Stimulated activated CD8-positive, alpha-beta memory T cell treated with anti-CD3 and anti-CD28 coated beads, Interleukin-7, amount 100 ng/mL, for 24 hours (primary cell): ENCODE measurements at places on chromosomes 5 and 9.

DNA sequence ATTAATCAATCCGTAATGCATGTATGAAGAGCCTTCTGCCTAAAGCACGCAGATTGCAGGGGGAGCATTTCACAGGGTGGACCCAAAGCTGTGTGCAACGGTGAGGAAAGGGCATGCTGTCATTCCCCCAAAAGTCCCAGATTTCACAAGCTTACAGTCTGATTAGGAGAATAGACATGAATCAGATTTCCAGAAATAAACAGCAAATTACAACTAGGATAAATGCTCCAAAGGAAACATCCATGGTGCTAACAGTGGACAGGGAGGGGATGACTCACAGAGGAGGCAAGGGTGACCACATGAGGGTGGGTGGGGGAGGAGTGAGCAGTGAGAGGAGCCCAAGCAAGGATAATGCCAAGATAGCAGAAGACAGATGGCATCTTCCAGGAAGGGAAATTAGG lies 258.4 kb upstream of the TAS2R1 start:
- DNase-seq: no peak

DNA sequence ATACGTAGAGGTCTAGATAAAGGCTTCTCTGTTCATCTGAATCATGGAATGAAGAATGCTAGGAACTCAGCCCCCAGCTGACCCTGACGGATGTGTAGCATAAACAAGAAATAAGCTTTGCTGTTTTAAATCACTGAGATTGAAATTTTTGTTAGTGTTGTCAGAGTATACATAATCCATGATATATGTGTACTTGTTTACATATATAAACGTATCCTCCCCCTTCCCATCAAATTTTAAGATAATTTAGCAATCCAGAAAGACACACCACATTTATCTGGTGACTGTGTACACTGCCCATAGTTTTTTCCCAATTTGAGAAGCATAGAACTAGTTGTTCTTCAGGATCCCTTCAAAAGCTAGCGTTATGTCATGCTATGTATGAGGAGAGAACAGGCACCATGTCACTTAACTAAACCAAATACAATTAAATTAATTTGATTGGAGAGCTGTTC lies 80.8 kb upstream of the OSMR start:
- no peak for DNase-seq

- no peak for DNase-seq
These were observed 10.5 kb downstream of the ARSK start for GRCh38 chr5:95565280-95565920.

DNA sequence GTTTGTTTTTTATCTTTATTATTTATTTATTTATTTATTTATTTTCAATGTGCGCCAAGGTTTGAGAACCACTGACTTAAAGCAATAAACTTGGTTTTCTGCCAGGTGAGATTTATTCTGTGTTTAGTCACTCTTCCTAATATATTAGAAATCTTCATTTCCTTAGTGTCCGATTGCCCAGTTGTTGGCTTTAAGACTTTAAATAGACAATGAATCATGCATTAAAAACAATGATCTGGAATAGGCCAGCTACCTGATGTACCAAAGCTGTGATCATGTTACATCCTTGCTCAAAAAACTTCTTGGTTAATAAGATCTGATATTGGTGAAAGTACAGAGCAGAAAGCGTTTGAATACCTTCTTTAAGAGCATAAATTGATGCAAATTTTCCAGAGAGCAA lies 52.1 kb upstream of the ERBIN start:
- DNase-seq: no peak

DNA sequence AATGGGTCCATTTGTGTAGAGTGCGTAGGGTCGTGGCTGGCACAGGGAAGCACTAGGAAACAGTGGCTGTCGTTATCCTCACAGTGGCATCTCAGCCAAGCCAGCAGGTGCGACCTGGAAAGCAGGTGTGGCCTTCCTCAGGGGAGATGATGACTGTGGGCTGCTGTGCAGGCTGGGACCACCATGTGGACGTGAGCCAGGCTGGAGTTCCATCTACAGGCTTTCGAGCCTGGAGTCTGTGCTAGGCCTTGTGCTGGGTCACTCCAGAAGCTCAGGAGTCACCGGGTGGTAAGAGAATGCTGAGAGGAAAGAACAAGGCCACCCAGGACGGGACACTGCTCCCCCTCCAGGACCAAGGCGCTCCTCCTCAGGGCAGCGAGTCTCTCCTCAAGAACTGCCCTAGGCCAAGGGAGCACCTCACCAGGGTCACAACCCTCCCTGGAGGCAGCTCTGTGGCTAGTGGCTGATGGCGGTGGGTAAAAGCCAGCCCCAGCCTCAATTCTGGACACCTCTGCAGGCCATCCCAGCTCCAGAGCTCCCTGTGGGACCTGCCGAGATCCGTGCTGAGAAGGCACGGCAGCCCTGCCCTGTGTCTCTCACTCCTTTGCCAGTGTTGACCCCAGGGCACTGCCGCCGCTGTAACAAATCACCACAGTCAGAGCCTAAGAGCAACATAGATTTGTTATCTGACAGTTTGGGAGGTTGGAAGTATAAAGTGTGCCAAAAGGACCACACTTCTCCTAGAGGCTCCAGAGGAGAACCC lies 36.0 kb downstream of the WHRN start:
- no peak for DNase-seq

GRCh38 chr5:67901814-67902496 lies 313.6 kb upstream of the PIK3R1 start:
- no peak for DNase-seq

DNA sequence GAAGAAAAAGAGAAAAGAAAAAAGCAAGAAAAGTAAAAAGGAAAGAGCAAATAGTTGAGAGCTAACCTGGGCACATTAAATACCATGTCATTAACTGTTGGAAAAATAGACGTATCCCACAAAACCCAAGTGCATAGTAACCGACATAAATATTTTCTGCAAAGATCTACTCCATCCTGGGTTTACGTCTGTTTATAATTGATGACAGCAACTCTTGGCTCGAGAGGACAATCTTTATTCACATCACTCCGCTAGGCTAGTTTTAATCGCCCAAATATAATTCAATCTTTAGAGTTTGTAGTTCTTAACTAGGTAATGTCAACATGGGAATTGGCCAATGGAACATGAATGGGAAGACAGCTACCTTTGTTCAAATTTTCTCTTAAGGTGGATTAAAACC lies 321.7 kb upstream of the TNC start:
- DNase-seq: no peak

GRCh38 chr5:158139161-158139560 lies 280.2 kb upstream of the CLINT1 start:
- no peak for DNase-seq

GRCh38 chr5:140113180-140113698 lies 670 bp upstream of the PURA start:
- DNase-seq: no peak

- no peak for DNase-seq
These were observed 64.5 kb downstream of the CEP120 start for GRCh38 chr5:123358751-123359150.

DNA sequence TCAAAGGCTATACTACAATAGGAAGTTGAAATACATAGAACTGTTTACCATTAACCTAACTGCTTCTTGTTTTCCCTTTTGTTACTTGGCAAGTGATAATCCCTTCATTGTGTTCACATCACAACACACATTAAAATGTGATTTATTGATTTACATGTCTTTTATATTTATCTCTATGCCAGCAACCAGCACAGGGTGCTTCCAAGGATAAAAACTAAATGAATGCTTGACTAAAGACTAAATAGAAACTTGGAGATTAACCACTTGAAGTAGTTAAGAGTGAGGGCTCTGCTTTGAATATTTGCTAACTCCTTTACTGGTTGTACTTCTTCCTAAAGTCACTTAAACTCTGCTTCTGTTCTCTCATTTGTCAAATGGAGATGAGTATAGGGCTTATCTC lies 1730.6 kb downstream of the EFNA5 start:
- DNase-seq: no peak

- no peak for DNase-seq
These were observed at the start of gene ENG for GRCh38 chr9:127854184-127854806. TSS of gene ENG (minus strand) at chr9:127854658. CDS start at chr9:127854355, 303 bp downstream.

DNA sequence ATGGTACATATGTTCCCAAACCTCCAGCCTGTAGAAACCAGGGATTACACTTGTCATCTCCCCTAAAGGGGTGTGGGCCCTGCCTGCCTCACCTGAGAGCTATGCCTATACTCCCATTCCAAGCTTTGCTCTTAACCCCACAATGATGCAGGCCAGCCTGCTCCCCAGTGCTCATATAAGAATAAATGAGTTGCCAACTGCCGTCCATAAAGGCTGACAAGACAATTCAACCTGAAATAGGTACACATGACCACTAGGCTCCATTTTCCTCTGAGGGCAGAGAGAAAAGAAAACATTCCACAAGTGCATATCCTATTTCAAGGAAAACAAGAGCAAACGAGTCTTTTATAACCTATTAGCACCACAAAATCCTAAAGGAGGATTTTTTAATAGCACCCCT lies 28.4 kb downstream of the SKP1 start:
- no peak for DNase-seq

DNA sequence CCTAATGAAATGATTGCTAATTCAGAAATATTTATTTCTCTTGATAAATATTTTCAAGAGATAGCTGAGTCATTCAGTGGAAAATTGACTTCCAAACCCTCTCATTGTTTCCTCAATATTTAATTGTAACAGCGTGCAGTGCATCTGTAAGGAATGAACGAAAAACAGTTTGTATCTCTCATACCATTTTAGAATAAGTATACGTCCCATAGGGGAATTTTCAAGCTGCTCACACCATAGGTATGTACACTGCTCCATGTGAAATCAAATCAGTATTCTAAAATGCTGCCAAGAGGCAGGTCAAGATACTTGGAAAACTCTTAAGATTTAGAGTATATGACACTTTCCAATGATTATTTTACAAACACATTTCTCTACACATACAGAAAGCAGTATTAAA lies 202.2 kb downstream of the ARL15 start:
- no peak for DNase-seq
